ENCODE measurements at places on chromosomes 7 and 10.
A peak's percentile ranks its signal among the peaks of the same experiment; 100 is the strongest.

DNA sequence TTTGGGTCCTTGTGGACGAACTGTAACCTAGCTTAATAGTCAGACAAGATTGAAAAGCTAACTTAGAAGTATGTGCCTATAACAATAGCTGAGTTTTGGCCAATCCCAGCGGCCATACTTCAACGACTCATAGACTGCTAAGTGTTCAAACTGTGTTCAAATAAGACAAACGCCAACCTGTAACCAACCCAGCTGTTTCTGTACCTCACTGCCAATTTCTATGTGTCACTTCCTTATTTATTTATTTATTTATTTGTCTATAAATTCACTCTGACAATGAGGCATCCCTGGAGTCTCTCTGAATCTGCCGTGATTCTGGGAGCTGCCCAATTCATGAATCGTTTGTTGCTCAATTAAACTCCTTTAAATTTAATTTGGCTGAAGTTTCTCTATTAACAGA, 21.7 kb downstream of the ST8SIA6 start:
- DNase-seq: no peak

- DNase-seq: no peak
These were observed 7.5 kb downstream of the MET start for GRCh38 chr7:116679500-116679899.

GRCh38 chr10:14259696-14260566, 70.8 kb downstream of the FRMD4A start:
- peak; percentile 18 for DNase-seq

DNA sequence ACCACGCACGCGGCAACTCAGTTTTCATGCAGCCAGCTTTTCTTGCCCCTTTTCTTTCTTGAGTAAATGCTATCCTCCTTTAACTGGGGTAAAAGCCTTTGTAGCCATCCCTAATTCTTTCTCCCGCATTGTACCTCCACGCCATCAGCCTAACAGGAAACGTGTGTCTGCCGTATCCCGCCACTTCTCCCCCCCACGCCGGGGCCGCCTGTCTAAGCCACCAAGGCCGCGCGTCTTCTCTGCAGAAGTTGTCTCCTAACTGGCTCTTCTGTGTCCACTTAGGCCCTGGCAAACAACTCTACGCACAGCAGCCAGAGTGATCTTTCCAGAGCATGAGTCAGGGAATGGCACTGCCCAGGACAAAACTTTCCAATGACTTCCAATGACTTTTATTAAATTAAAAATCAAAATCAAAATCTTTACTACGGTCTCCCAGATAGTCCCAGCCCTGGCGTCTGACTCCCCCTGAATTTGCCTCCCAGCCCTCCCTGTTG, 74.6 kb downstream of the XRCC2 start:
- DNase-seq: no peak

GRCh38 chr7:25739143-25739542, 412.9 kb upstream of the NFE2L3 start:
- no peak for DNase-seq

- DNase-seq: no peak
These were observed 64.9 kb downstream of the STEAP1B start for GRCh38 chr7:22435105-22435504.

DNA sequence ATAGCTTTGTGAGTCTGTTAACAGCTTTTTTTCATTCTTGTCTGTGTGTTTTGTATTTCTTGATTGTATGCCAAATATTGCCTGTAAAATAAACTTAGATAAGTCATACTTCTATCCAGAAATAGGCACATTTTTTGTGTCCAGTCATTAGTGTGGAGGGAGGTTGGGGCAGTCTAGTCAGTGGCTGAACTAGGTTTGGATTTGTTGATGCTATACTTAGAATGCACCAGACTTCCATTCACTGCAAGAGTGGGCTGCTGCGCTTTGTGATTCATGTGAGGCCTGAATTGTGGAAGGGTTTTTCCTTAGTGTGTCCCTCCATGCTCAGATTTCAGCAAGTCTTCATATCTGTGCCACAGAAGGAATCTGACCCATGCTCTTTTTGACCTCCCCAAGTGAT, 50.0 kb downstream of the TRUB1 start:
- peak; percentile 84 for DNase-seq

DNA sequence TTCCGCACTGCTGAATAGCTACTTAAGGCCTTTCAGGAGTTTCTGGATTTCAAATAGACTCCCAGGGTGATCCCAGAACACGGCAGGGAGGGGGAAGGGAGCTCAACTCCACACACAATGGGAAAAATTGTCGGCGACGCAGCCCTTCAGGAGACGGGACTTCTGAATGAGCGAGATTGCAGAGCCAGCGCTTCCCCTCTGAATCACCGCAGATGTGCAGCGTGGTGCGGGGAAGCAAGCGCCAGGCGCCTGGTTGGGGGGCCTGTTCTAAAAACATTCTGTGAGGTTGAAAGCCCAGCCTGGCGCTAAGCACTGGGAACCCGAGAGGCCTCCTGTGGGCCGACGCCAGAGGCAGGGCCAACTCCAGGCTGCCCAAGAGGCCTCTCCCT, 163.3 kb downstream of the MAD1L1 start:
- peak; percentile 77 for DNase-seq

- peak; percentile 31 for DNase-seq
These were observed 373 bp downstream of the PAXIP1 start for GRCh38 chr7:155002411-155003091.

- no peak for DNase-seq
These were observed 266.4 kb upstream of the LYZL1 start for GRCh38 chr10:29022513-29022912.

DNA sequence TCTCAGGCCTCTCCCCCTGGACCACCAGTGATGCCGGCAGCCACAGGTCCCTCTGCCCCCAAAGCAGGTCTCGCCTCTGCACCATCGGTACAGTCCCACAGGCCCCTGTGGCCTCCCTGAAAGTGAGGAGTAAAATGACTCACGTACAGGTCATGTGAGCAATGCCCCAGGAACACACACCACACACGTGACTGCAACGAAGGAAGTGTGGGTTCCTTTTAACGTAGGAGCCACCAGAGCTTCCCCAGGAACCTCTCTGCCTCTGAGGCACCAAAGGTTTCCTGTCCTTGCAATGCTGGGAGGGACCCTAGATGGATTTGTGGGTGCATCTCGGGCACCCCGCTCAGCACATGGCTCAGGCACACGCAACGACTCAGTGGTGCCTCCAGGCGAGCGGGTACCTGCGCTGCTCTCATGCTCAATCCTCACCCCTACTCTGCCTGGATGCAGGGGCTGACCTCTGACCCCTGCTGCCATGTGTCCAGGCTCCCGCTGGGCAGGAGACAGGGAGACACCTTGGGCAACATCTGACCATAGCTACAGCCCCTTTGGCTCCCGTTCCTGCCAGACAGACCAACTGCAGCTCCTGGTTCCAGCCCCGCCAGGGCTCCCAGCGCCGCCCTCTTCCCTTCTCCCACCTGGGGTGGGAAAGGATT, 120.7 kb downstream of the PRKAG2 start:
- DNase-seq: peak; percentile 48
